NCI-H345 (cell line): ENCODE measurements at places on chromosomes 5 and 9.

DNA sequence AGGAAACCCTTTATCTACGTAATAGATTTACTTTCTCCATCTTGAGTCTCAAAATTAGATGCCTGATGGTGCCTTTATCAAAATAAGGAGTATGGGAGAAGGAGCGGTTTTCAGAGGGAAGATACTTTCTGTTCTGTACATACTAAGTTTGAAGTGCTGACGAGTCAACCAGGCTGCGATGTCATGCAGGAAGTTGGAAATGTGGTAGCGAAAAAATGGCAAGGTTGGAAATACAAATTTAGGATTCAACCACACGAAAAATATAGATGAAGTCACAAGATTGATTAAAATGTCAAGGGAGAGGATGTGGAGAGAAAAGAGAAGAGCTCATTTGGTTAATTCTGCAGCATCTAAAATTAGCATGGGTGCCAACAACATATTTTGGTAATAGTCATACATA lies 129.5 kb downstream of the FOXD1 start:
- no peak for DNase-seq

- DNase-seq: no peak
Measured at GRCh38 chr9:131732636-131733289, 7.1 kb downstream of the RAPGEF1 start.

DNA sequence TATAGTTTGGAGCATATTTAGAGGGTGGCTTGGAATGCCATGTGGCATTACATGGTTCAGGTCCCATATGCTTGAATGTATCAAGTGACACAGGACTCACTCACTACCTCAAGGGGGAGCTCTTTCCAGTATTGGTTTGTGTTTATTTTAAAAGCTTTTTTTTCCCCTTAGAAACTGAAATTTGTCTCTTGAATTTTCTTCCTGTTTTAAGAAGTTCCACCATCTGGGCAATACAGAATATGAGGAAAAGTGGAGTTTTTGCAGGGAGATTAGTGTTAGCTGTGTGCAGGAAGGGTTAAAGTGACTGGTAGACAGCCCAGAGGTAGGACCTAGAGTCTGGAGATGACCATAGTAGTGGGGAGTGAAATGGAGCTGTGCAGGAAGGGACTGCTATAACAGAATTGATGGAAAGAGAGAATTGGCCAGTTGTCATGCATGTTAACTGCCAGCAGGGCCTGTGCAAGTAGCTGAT lies 36.6 kb downstream of the CTNNA1 start:
- DNase-seq: peak; percentile 11

DNA sequence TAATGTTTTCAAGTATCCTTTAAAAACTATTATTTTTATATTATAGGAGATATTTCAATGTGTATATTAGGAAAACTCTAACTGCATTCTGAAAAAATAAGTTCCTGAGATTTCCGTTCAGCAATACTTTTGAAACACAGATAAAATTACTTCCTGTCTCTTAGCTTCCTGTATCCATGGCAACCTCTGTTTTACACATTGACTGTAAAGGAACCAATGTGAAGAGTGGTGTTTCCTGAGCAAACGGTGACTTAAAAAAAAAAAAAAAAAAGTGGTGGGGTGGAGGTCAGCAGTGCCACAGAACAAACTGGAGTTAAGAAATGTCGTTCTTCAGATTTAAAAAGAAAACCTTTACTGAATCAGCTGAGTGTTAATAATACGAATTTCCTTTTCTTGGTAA lies at the start of gene LRRC70:
Gene LRRC70, plus strand, starts transcription at position 280 of the 400 bp plus-strand sequence. CDS start 620 bp downstream, outside the sequence.
- DNase-seq: no peak

GRCh38 chr5:116885825-116886224 lies 311.2 kb upstream of the SEMA6A start:
- DNase-seq: no peak

DNA sequence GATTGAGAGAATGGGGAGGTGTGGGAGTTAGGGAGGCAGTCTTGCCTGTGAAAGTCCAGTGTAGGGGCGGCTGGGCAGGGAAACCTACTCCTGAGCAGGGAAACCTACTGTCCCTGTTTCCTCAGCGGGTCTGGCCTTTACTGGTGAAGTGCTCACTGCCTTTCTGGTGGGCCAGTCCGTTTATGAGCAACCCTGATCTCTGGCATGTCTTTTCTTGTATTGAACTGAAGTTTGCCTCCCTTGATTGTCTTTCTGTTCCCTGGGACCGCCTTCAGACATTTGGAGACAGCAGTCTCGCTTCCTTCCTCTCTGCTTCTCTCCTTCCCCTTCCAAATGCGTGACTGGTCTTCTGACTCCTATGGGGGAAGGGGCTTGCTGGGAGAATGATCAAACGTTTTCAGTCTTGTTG lies 2.9 kb downstream of the SNX18 start:
- DNase-seq: no peak

DNA sequence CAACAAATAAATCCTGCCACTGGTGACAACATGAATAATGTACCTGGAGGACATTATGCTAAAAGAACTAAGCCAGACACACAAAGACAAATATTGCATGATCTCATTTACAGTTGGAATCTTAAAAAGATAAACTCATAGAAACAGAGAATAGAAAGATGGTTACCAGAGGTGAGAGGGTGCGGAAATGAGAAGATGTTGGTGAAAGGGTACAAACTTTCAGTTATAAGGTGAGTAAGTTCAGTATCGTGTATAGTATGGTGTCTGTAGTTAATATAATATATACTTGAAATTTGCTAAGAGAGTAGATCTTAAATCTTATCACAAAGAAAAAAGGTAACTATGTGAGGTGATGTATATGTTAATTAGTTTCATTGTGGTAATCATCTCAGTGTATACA lies 63.3 kb downstream of the PRRC1 start:
- no peak for DNase-seq
